Activated CD8-positive, alpha-beta memory T cell treated with anti-CD3 and anti-CD28 coated beads for 1 hour (primary cell): ENCODE measurements at places on chromosomes 6 and 20.

DNA sequence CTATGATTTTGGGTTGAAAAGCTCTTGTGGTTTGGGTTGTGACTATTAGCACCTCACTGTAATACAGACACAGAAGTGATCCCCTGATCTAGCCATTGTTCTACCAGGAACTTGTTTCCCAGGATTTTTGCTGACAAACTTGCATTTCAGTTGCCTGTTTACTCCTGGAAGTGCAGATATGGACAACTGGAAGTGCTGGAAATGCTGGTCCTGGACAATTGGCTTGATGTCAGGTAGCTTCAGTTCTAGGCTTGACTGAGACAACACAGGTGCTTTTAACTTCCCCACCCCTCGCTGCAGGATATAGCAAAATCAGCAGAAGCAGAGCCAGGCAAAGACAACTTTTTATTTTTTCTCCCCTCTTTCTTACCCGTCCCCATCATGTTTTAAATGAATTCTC lies 27.1 kb upstream of the FBXO30 start:
- DNase-seq, result no peak

DNA sequence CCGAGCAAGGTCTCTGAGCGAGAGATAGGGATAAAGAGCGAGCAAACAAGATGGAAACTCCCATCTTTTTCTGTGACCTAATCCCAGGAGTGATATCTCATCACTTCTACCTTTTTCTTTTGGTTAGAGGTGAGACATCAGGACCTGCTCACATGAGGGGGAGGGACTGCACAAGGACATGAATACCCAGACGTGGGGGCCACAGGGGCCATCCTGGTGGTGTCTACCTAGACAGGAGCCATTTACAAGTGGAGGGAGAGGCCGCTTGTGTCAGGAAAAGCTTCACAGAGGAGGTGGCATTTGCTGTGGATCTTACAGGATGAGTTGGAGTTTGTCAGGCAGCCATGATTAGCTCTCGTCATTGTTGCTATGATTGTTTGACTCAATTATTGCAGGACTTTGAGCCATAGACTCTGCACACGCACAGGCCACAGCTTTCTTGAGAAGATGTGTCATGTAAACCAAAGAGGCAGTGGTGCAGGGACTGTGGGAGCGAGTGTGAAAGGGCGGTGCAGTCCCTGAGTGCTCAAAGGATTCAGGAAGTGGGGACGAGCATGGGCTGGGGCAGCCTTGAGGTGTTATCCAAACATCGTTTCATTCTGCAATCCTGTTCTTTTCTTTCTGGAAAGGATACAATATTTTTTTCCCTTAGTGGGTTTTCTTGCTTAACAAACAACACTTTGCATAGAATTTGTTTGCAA lies 7.7 kb downstream of the NPEPL1 start:
- no peak for DNase-seq

DNA sequence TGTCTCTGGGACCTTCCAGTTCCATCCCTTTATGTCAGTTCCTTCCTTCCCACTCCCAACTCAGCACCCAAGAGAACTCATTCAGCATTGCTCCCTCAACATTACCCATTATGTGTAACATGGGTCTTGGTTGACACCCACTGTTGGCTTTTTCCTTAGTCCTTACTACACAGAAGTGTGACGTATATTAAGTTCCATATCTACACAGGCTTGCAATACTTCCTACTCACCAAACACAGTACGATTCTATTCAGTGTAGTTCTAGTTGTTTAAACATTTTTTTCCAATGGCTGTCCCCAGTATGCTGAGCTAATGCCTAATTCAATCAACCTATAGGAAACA lies 37.7 kb downstream of the ARHGAP18 start:
- DNase-seq, result no peak

GRCh38 chr20:46872328-46873211 lies 22.1 kb upstream of the EYA2 start:
- no peak for DNase-seq

DNA sequence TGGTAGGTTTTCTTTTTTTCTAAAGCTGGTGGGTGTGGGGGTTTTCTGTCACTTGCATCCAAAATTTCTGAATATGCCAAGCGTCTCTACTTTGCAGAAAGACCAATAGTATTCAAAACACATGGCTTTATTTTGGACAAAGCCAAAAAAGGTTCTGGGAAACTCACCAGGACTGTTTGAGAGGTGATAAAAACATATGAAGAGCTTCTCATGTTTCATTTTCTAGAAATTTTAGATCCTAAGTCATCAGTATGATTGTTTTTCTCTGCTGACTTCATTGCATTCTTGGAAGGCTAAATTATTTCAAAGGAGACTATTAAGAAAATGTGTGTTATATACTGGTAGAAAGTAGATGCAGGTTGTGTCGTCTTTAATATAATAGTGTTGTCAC lies 51.3 kb downstream of the GCLC start:
- no peak for DNase-seq

DNA sequence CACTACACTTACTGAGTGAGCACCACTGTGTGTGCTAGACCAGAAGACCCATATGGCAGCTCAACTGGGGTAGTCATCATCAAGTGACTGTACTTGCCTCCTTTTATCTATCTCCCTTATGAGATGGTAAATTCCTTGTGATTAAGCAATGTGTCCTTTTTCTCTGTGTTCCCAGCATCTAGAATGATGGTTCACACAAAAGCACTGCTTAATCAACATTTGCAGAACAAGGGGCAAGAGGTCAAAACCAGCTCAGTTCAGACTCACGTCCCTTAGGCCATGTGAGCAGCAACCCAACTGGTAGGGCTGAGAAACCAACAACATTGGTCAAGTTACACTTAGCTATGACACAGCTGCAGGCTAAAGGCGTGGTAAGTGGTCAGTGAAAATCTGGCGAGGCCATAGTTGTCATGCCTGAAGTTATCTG lies 10.0 kb downstream of the TRAM2 start:
- no peak for DNase-seq

DNA sequence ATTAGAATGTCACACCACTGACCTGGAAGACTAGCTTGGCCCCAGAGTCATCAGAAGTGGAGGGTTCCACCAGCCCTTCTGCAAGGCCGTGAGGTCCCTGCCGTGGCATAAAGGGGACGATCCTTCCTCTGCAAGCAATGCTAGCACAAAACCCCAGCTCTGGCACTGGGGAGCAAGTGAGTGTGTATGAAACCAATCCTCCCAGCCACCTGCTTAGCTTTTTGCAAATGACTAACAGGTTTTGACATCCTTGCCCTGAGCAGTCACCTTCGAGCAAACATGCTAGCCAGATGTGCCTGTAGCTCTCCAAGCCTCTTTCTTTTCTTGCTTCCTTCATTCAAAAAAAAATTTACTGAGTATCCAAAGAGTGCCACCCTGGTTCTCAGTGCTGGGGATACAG lies 8.6 kb downstream of the SULF2 start:
- no peak for DNase-seq
